Stimulated activated CD8-positive, alpha-beta memory T cell treated with anti-CD3 and anti-CD28 coated beads, Interleukin-7, amount 100 ng/mL, for 24 hours (primary cell): ENCODE measurements at places on chromosomes 3 and 15.
A peak's percentile ranks its signal among the peaks of the same experiment; 100 is the strongest.

DNA sequence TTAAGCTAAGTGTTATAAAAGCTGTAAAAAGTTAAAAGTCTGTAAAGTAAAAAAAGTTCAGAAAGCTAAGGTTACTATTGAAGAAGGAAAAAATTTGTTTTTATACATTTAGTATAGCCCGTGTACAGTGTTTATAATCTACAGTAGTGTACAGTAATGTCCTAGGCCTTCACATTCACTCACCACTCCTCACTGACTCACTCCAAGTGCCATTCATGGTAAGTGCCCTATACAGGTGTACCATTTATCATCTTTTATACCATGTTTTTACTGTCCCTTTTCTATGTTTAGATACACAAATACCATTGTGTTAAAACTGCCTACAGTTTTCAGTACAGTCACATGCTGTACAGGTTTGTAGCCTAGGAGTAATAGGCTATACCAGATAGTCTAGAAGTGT, 8.8 kb downstream of the CCDC71 start:
- DNase-seq = no peak

- DNase-seq = no peak
These were observed 100.4 kb downstream of the WDR76 start for GRCh38 chr15:43927203-43927602.

GRCh38 chr3:129441782-129442181, 1.8 kb downstream of the IFT122 start:
- no peak for DNase-seq

GRCh38 chr3:135889443-135889842, 76.1 kb upstream of the PPP2R3A start:
- no peak for DNase-seq

GRCh38 chr15:59501597-59501996, 63.6 kb downstream of the FAM81A start:
- DNase-seq = no peak

GRCh38 chr3:32593903-32594525, 23.4 kb upstream of the DYNC1LI1 start:
- DNase-seq = no peak

- DNase-seq = no peak
These were observed 51.9 kb downstream of the NKIRAS1 start for GRCh38 chr3:23864931-23865330.

DNA sequence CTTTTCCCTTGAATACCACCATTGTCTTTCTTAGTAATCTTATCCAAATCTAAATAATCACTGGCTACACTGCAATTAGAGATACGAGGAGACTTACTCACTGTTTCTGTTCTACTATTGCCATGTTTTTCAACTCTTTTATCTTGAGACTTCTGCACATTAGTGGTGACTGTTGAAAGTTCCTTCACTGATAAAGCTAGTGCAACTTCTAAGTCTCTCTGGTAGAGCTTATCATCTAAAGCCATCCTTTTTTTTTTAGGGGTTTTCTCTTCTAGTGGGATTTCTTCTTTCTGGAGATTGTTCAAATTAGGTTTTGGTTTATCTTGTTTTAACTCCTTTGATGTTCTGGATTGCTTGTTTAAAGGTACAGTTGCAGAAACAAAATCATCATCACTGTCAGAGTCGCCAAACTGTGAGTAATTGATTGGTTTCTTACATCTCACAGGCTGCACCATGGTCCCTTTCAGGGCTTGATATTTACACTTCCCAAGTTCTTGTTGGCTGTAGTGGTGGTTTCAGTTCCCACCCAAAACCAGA, 37.7 kb downstream of the NCK1 start:
- DNase-seq = no peak

- no peak for DNase-seq
These were observed 90.2 kb upstream of the CHD2 start for GRCh38 chr15:92809880-92810361.

- no peak for DNase-seq
These were observed 39.5 kb downstream of the BTLA start for GRCh38 chr3:112459750-112460149.

GRCh38 chr3:155843569-155843968, 10.7 kb downstream of the SLC33A1 start:
- DNase-seq = no peak

- DNase-seq = no peak
These were observed 1052.3 kb upstream of the CFAP20DC start for GRCh38 chr3:60102154-60102553.

- no peak for DNase-seq
These were observed 701.9 kb downstream of the IGSF11 start for GRCh38 chr3:118332699-118333098.

DNA sequence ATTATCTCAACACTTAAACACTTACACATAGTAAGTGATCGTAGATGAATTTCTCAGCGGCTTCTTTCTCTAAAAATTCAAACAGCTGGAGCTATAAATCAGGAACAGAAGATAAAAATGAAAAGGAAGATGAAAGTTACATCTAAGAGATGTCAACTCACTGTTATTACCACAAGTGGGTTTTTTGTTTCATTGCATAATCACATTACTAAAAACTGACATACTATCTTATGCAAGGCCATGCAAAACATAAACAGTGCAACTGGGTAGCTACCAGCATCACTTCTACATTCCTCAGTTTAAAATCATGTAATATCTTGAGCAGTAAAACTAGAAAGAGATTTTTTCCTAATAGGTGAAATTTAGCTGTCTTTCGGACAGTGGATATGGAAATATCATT, 14.9 kb downstream of the MINDY4B start:
- no peak for DNase-seq

GRCh38 chr15:55279746-55280351, 9.8 kb downstream of the RAB27A start:
- no peak for DNase-seq

DNA sequence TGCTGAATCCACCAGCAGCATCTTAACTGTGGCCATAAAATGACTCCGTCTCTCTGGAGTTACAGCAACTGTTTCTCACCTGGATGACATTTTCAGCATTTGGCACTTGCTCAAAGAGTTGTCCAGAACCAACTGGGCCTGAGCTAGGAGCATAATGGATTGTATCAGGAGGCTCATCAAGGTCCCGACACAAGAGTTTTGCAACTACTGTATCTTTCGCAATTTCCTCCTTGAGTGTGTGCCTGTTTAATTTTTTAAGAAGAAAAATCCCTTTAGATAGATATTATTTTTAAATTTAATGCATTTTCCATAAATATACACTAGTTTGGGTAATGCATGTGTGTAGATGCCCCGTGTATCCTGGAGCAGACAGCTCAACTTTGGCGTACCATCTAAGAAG, 44.3 kb upstream of the C3orf49 start:
- DNase-seq = no peak

GRCh38 chr3:39141171-39141995, 12.0 kb downstream of the CSRNP1 start:
- no peak for DNase-seq

DNA sequence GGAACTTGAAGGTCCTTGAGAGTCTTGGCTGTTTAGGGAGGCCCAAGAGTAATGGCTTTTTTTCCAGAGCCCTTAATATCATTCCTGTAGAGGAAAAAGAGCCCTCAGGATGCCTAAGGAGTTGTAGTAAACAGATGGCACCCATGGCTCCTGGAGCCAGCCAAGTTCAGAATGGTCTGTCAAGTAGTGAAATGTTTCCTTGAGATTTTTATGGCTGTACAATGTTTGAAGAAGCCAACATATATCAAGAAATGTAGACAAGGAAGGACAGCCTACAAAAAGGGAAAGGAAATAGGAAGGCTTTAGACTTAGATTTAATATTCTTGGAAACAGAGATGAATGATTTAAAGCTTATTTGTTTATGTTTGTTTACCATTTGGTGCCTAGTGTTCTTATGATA, 334.8 kb downstream of the SATB1 start:
- no peak for DNase-seq

DNA sequence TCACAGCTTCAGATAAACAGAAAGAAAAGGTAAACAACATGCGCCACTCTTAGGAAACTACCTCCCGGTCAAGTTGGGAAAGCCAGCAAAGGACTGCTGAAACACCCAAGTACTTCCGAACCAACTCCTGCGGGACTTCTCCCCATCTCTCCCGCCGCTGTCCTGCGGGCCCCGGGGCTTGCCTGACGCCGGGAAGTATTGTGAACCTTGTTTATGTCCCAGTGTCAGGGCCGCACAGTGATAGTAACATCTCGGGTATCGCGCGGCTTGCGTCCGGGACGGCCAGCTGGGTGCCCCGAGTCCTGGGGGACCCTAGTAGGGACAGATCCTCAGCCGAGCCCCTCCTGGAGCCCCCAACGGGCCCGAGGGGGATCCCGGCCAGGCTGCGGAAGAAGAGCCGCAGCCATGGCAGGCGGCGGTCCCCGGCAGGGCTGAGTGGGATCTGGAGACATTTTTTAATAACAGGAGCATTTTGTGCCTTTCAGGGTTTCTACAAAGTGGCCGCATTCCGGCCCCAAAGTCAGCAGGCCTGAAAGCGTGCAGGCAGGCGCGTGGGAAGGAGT, 756 bp downstream of the CLPX start:
- DNase-seq = peak; percentile 14

- DNase-seq = no peak
These were observed 380.3 kb upstream of the THBS1 start for GRCh38 chr15:39200586-39200985.

- DNase-seq = no peak
These were observed 33.8 kb downstream of the MUC4 start for GRCh38 chr3:195777975-195778374.

DNA sequence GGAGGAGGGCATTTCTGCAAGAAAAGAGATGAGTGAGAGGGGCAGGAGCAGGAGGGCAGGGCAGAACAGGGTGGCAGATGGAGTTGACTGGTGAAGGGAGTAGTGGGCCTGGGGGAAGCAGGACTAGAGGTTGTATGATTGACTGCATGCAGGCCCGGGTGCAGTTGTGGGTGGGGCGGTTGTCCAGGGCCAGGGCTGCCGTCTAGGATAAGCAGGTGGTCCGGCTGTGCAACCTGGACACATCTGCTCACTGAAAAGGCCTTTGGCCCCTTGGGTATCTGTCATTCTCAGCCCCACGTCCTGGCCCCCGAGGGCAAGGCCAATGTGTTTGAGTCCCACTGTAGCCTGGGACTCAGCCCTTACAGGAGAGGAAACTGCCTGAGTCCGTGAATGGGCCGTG, 25.4 kb downstream of the ALS2CL start:
- no peak for DNase-seq

GRCh38 chr15:94346282-94346681, 114.9 kb downstream of the MCTP2 start:
- DNase-seq = no peak

DNA sequence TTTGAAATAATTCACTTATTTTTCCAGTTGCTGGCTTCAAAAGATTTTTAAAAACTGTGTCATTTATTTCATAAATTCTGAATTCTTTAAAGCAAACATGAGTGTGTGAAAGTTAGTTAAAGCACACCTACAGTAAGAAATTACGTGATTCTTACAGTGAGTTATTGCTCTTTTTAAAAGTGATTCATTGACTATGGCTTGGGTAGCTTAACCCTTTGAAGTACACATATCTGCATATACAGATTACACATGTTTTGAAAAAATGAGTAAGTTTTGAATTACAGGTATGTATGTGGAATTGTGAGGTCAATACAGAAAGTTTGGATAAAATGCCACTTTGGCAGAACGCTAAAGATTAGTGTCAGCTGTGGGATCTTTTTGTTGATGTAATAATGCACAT, 64.5 kb upstream of the MBNL1 start:
- no peak for DNase-seq

- DNase-seq = no peak
These were observed 9.1 kb downstream of the CCR4 start for GRCh38 chr3:32960404-32961170.

DNA sequence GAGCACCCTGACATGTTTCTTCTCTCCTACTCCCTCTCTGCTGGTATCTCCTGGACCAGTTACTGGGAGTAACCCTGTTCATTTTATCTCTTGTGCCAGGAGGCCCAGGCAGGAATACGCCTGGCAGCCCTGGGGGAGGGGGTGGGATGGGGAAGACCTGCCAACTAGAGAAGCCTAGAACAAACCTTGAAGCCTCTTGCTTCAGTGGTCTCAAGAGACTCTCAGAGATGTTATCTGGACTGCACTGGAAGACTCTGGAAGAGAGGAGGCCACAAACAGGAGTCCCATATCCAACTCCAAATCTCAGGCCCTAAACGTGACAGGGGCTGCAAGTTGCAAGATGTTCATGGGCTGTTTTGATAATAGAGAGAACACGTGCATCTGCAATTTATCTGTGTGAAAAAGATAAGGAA, at the start of gene EPB42:
TSS of gene EPB42 (minus strand) at position 28 of the 413 bp plus-strand sequence. CDS start 193 bp downstream, outside the sequence.
- DNase-seq = no peak

GRCh38 chr3:57001356-57001755, 59.1 kb upstream of the SPATA12 start:
- DNase-seq = no peak

GRCh38 chr3:57383406-57383805, 90.9 kb upstream of the ASB14 start:
- no peak for DNase-seq

DNA sequence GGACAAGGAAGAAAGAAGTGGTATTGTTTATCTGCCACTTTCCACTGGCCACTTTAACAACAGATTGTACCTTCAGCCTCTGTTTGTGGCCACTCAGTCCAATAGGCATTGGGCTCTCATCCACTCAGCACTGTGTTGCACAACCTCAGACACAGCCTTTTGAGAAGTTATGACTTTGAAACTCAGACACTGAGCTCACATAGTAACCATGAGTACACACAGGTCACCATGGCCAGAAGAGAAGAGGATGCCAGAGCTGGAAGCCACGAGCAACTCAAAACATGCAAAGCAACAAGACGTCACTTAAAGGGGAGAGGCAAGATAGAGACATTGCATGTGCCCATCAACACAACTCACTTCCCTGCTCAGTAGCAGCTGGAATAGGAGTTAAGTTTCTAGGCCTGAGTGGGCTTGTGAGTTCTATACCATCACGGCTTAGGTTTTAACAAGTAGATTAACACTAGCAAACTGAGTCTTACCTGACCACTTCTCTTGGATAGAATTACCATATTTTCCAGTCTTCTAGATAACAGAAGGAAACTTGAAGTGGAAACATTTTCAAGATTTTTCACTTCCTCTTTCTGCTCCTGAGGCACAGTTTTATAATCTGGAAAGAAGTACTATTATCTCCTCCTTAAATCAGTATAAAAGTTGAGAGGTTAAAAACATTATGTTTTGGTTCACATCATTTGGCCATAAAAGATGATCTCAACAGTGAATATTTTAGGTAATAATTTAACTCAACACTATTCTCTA, 103.5 kb downstream of the IMPG2 start:
- DNase-seq = no peak

GRCh38 chr15:83285979-83286553, 1.6 kb upstream of the BNC1 start:
- no peak for DNase-seq

- no peak for DNase-seq
These were observed 60.7 kb downstream of the FSIP1 start for GRCh38 chr15:39721893-39722292.

GRCh38 chr3:127175272-127175671, 17.7 kb upstream of the PRR23E start:
- DNase-seq = no peak
